ENCODE measurements at places on chromosomes 4 and X.

GRCh38 chr4:181078196-181078595, 1165.0 kb upstream of the TENM3 start:
- no peak for DNase-seq

DNA sequence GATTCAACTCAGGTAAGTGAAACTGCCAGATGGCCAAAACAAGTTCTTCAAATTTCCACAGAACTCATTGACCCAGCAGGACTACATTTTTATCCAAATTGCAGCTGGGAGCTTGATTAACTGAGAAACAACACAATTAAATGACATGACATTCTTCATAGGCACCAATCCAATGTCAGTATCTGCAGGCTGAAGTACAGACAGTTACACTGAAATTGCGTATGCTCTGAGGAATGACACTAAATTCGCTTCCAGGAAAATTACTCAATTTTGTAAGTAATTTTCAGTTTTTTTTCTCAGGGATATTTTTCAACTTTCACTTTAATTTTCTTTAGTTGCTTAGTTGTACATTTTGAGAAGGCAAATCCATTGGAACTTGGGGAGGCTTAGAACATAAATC, 4.5 kb downstream of the C1GALT1C1 start:
- no peak for DNase-seq

GRCh38 chr4:78186597-78187543, 129.7 kb downstream of the FRAS1 start:
- no peak for DNase-seq

GRCh38 chrX:133215747-133216146, 2.4 kb downstream of the TFDP3 start:
- DNase-seq, result peak; percentile 36

DNA sequence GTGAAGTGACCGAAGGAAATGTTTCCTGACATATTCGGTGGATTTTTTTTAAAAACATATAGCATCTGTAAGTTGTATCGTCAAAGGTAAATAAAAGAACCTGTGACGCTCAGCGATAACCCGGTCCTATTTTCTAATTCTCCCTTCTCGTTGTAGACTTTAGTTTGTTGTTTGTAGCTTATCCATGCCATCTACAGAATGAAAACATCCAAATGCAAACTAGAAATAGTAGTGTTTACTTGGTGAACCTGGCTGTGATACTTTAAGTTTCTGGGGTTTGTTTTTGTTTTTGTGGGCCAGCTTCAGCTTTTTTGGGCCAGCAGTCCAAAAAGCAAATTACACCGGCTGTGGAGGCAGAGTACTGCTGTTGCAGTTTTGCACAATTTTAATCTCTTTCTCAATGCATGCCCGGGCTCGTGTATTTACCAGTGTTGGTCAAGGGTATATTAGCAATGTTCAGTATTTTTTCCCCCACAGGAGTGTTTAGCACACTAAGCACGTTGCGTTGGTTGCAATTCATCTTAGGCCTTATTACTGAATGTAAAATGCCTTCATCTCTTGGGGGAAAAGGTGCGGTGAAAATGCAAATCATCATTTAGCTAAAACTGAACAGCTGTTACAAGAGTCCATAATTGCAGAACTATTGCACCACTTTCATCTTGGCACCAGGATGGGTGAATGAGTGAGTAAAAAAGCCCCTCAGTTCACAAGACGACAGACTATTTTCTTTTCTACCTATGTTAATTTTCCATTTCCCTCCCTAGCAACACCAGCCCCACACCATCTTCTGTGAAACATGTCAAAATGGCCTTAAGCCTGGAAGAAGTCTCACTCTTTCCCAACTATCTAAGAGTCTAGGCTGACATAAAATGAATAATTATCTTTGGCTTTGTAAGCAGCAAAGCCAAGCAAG, 1.7 kb upstream of the CNOT6L start:
- peak; percentile 14 for DNase-seq

DNA sequence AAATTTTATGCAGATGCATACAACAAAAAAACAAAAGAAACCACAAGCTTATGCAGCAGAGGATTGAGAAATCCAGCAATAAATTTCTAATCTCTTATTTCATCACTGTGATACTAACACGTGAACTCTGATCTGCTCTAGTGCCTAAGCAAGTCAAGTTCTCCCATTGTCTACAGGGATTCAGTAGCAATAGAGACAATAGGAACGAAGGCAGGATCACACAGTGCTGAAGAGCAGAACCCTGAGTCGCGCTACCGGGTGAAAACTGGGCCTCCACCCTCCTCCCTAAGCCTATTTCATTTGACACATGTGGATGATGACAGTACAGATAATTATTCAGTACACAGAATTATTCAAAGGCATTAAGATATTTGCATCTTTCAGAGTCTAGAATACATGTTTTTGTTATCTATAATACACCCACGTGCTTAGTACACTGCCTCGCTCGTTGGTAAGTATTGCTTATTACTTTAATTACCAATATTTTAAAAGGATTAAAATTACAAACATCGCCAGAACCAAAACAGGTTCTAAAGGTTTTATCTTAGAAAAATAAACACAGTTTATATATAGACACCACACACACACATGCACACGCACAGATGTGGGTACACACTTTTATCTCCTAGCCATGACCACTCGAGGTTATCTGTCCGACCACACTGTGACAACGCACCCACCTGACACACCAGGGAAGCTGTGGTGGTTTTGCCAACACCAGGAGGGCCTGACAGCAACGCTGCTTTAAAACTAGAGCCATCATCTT, 60.1 kb downstream of the RFC1 start:
- DNase-seq, result no peak

GRCh38 chr4:77579406-77580076, 26.1 kb upstream of the CXCL13 start:
- DNase-seq, result peak; percentile 87

DNA sequence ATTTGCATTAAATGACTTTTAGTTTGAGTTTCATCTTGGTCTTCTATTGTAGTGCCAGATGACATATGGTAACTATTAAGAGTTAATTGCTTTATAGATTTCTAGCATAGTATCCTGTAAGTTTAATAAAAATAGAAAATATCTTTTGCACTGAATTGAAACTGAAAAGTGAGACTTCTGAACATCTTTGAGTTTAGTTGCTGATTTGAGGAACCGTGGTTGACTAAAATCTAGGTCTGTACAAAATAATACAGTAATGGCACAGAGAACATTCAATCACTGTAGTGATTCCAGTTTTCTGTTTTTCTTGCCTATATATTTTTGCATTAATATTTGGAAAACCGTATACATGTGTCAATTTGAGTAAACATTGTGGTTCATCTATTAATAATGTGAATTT, 60.7 kb downstream of the SPATA4 start:
- DNase-seq, result no peak

All from astrocyte of the hippocampus (primary cell).